Anterior cingulate cortex (tissue), 58 donors: ENCODE measurements at places on chromosomes 7 and 10.

DNA sequence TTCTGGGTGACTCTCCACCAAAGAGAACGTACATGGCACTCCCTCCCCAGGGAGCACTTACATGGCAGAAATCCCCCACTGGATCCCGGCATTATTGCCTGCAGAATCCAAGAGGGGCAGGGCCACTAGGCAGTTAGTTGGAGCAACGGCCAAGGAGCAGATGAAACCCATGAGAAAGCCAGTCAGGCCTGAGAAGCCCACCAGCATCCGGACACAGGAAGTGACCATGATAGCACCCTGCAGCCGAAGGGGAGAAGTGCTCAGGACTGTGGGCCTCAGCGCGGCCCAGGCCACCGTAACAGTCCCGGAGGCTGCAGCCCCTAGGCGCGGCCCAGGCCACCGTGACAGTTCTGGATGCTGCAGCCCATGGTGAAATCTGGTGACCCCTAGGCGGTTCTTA lies 43.5 kb downstream of the STRA8 start:
- DNase-seq = no peak

- no peak for DNase-seq
Observed at GRCh38 chr7:4074994-4075393, 607.1 kb upstream of the FOXK1 start.

DNA sequence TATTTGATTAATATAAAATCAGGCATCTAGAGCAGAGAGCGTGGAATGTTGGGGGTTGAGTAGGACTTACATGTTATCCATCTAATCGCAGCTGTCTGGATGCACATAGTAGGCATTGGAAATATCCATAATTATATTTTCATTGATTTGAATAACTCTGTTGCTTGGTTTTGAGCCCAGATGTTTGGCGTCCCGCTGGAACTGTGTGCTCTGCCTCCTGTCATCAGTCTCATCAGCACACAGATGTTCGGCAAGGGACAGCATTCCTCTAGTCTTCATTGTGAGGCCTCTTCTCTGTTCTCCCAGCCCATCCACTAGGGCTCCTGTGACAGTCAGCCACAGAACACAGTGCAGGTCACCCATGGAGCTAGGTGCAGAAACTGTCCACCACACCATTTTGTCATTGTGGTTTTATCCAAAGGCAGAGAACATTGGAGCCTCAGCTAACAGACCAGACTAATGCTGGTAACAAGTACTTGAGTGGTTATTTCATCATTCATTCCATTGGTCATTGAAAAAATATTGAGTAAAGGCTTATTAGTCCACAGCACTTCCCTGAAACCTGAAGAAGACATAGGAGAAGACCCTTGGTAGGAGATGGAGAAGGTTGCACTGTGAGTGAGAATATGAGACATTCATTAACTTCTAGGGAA lies 927.4 kb downstream of the LRMDA start:
- no peak for DNase-seq

- no peak for DNase-seq
Observed at GRCh38 chr10:85594239-85594638, 772.4 kb downstream of the GRID1 start.

- no peak for DNase-seq
Observed at GRCh38 chr10:31645786-31646185, 282.8 kb downstream of the ARHGAP12 start.

DNA sequence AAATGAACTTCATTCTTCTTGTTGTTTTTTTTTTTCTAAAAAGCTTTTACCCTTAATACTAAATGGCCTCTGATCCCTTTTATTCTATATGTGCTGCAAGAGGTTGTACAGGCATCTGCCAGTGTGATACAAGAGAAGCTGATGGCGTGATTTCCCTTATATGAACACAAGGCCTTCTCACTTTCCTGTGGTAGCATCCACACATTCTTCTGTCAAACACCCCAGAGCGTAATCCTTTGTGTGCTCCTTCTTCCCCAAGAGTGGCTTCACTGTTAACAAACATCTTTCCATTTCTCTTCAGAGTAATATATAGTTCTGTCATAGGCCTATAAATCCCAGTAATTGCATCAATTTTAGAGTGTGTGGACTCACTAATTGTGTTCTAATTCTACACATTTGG lies 86.3 kb upstream of the CAPZA2 start:
- DNase-seq = no peak

GRCh38 chr10:13559124-13559700 lies 27.6 kb upstream of the PRPF18 start:
- no peak for DNase-seq

- DNase-seq = no peak
Observed at GRCh38 chr10:90587561-90587960, 270.3 kb downstream of the HTR7 start.

GRCh38 chr7:130379921-130380860 lies at the start of gene CPA1:
CPA1 (plus strand) TSS chr7:130380494; CDS start chr7:130380521, 27 bp downstream.
- DNase-seq = no peak

DNA sequence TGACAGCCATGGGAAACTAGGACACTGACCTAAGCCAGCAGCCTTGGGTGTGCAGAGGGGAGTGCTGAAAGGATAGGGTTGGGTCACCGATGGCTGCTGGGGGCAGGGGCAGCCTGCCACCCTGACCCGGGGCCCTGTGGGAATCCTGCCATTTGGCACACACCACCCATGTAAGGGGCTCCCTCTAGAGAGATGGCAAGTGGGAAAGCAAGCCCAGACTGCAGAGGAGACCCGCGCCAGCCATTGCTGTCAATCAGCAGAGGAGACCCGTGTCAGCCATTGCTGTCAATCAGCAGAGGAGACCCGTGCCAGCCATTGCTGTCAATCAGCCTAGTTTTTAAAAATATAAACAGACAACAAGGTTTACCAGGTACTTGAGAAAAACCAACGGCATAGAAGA lies 27.4 kb upstream of the PRKAG2 start:
- no peak for DNase-seq

DNA sequence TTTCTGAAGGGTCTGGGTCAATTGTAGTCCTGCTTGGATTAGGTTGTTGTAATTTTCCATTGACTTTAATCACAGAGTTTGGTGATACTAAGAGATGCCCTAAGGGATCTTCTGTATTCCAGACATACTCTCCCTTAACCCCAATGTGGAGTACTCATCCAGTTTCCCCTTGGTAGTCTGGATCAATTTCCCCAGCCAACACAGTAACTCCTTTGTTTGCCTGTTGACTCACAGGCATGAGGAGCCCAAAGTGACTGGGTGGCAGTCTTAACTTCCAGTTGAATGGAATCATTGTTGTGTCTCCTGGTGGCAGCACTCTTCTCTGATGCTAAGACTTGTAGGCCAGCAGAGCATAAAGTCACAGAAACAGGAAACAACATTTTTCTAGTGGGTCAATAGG lies 41.5 kb upstream of the PIK3CG start:
- DNase-seq = no peak

DNA sequence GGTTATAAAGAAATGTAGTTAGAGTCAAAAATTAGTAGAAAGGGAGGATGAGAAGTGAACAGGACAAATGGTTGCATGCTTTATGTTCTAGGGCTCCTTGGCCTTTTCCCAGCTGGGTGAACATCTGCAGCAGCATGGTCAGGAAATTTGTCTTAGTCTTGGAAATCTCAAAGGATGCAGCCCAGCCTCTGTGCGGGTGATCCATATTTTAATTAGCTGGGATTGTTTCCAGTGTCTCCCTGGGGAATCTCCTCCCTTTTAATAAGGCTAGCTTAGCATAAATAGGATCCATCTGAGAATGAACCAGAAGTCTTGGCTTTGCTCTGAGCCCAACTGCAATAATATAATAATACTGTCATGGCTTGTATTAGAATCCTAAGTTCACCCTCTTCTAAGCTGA lies 198.3 kb downstream of the PRKG1 start:
- DNase-seq = no peak

DNA sequence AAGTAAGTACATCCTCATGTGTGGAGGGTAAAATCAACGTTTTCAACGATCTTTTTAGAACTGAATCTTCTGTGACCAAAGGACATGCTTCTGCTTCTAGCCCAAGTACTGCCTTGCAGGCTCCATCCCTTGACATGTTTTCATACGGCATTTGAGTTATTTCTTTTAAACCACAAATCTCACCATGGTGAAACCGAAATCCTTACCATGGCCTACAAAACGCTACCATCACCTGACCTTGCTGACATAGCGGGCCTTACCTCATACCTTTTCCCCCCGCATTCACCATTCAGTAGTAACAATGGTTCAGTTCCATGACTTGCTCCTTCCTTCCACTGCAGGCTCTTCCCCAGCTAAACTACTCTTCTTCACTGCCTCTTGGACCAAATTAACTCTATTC lies 3.5 kb downstream of the RNF216 start:
- no peak for DNase-seq

- no peak for DNase-seq
Observed at GRCh38 chr7:4849390-4849789, 12.4 kb downstream of the PAPOLB start.

GRCh38 chr10:78856421-78856820 lies 212.3 kb upstream of the ZMIZ1 start:
- peak; percentile 45 for DNase-seq

- no peak for DNase-seq
Observed at GRCh38 chr7:134995239-134996096, 9.2 kb downstream of the AGBL3 start.

DNA sequence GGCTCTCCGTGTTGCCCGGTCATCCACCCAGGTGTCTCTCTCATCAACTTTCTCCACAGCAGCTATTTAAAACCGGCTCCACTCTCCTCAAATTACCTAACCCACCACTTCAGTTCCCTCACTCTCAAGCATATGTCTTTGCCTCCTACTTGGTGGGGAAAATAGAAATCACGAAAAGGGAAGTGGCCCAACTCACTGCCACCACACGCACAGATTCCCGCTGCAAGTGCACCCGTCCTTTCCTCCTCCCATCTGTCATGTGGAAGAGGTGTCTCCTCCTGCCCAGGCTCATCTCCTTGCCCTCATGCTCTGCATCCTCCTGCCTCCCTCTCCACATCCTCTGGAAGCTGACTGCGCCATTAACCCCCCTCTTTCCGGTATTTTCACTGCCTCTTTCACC lies 80.8 kb upstream of the MKX start:
- DNase-seq = no peak

DNA sequence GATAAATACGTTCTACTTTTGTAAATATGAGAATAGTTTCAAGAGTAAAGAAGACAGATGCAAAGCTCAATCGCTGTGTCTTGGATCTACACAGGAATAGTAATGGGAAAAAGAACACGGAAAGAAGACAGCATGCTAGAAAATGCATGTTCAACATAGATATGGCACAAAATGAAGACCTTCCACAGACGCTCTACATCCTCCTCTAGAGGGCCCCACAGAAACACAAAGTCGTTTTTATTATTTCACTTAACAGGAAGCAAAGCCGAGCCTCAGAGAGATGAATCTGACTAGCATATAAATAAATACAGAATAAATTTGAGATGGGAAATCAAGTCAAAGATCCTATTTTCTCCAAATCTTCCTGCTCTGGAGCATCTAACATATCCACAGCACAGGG lies 292.6 kb downstream of the PARD3 start:
- DNase-seq = no peak

- DNase-seq = no peak
Observed at GRCh38 chr7:67364441-67365017, 367.9 kb downstream of the TYW1 start.

DNA sequence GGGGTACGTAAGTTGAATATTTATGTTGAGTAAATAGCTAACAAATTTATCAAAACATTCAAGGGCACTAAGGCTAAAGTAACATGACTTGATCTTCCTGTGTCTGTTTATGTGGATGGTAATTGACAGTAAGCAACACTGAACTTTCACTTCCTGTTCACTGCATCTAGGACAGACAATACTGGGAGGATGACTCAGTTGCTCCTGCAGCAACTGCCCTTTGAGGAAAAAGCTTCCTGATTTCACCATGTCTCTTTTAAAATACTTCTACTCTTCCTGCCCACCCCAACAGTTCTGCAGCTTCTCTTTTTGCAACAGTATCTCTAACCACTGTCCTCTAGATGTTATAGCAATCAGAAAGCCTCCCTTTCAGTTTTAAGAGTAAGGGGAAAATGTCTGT lies 76.6 kb upstream of the HGF start:
- no peak for DNase-seq

- DNase-seq = no peak
Observed at GRCh38 chr10:72095195-72095594, 6.8 kb upstream of the SPOCK2 start.

DNA sequence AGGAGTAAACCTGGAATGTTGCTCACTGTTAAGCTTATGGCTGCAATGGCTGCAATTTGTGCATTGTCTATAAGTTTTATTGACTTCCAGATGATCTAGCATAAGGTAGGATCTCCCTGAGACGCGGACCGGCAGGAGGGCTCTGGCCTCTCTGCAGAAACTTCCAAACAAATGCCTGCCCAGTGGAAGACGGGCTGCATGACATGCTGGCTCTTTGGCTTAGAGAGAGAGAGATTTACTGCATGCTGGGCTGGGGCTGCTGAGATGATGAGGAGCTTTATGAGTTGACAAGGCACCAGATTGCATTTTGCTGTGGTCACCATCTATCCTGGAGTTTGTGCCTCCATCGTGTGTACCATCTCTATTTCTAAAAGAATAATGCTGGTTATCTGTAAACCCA lies 193.2 kb downstream of the GALNT17 start:
- no peak for DNase-seq

DNA sequence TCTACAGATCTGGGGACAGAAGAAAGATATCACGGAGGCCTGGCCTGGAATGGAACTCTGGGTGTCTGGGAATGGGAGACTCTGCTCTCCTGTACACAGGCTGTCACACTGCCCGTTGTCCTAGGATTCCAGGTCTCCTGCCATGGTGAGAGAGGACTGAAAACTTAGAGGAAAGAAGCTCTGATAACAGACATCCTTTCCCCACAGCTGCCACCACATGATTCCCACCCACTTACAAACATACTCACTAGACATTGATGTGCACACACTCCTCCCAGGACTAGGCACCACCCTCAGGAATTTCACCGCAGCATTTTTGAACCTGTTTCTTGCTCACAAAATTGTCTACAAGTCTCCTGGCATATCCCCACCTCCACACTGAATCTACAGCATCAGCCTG lies 5.7 kb downstream of the ZNF92 start:
- no peak for DNase-seq

- no peak for DNase-seq
Observed at GRCh38 chr10:60453036-60453435, 63.4 kb upstream of the ANK3 start.

GRCh38 chr7:122070834-122071233 lies 73.2 kb downstream of the AASS start:
- DNase-seq = no peak
